T-helper 22 cell (primary cell): ENCODE measurements at places on chromosomes 2 and 18.

DNA sequence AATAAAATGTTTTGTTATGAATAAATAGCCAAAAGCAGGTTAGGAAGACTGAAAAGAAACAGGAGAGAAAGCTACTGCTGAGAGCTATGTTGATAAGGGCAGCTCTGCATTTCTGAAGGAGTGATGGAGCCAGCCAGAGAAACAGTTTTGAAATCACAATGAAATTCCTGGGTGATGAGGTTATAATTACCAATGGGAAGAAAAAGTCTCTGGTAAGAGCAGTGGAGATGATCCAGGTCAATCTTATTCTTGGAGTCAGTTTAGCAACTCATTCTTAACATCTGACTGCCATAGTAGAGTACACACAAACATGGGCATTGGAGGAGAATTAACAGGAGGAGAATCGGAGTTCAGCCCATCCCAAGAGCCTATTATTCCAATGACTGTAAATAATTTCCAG lies 2.4 kb downstream of the ALKAL2 start:
- no peak for DNase-seq

GRCh38 chr18:54004828-54005227 lies 219.6 kb downstream of the MBD2 start:
- DNase-seq, result no peak

DNA sequence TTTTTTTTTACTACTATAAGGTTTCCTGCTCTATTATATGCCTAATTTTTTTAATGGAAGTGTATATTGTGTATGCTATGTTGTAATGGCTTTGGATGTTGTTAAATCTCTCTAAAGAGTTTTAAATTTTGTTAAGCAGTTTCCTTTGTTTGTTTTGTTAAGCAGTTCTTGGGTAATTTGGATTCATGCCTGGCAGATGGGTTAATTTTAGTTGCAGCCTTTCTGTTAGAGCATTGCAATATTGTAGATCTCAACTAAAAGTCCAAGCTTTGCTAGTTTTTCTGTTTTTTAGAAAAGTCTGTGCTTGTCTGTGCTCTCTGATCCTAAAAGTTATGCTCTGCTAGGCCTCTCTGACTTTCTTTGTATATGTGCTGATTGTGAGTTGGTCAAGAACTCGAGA lies 1229.0 kb upstream of the NRXN1 start:
- DNase-seq, result no peak

- DNase-seq, result no peak
Observed at GRCh38 chr18:37672932-37673595, 107.5 kb upstream of the CELF4 start.

DNA sequence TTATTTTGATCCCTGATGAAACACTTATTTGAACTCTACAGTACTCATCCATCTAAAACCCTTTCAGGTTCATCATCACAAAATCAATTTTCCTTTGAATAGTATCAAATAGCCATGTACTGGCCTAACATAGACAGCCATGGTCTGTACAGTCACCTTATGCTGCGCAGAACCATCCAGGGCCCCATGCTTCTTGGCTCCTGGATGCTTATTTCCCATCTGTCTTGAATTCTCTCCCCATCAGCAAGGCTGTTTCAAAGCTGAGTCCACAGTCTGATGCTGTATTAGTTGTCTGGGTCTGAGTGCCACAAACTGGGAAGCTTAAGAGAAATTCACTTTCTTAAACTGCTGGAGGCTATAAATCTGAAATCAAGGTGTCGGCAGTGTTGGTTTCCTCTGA lies 290.2 kb downstream of the OSR1 start:
- no peak for DNase-seq

- DNase-seq, result no peak
Observed at GRCh38 chr2:232993231-232993821, 19.7 kb downstream of the NGEF start.

DNA sequence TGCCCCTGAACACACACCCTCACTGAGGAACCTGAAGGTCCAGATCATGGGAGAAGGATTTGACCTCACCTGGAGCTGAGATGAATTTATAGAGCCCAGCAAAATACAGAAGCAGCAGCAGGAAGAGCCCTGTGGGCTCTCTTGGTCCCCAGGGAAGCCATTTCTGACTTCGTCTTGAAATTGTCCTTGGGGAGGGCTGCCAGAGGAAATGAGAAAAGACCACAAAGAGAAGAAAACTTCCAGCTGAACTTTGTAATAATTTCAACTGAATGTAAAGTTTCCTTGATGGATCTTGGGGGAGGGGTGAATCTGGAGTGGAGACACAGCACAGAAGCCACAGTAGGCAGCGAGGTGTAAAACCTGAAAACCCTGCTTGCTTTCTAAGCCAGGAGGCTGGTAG lies 500.9 kb upstream of the NXPH2 start:
- DNase-seq, result no peak

- DNase-seq, result no peak
Observed at GRCh38 chr2:133109772-133110171, 439.8 kb upstream of the LYPD1 start.

GRCh38 chr2:43347746-43348145 lies 121.3 kb upstream of the ZFP36L2 start:
- DNase-seq, result no peak

- no peak for DNase-seq
Observed at GRCh38 chr2:74703373-74703772, 49.3 kb downstream of the SEMA4F start.

DNA sequence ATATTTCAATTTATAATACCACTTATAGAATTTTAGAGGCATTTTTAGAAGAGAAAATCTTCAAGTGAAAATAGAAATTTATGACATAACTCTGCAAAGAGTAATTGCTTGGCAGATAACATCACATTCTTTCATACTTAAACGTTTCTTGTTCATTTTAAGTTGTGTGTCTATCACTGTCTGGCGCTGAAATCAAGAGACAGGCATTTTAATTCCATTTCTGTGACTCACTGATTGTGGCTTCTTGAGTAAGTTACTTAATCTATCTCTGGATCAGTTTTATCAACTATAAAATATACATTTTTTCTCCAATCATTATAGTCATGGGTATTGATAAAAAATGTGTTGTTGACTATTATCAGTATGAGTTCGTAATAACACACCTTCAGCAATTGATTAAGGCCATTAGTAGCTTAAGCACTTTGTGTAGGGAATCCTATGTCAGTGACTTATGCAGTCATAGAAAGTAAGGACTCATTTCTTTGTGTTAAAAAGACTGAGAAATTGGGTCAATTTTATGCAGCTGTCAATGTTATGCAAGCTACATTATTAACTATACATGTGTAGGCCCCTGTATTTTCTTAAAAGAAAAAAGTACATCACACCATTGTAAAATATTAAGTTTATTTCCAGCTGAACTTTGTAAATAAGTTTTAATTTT lies 497.3 kb downstream of the CCDC85A start:
- no peak for DNase-seq

DNA sequence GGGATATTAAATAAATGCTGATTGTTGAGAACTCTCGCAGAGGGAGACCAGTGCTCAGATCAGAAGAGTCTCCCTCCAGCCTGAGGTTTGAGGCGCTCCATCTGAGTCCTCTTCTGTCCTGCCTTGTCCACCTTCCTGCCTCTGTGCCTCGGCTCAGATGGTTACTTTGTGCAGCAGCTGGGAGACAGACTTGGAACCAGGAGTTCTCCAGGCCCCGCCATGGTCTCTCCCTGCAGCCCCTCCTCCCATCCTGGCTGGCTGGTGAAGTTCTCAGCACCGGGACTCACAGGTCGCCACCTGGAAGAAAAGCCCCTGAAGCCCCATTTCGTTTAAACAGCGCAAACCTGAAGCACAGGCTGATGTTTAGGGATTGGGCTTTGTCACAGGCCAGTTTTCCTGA lies 60.6 kb downstream of the DDX1 start:
- no peak for DNase-seq

- DNase-seq, result no peak
Observed at GRCh38 chr2:158497486-158497885, 40.7 kb downstream of the PKP4 start.

GRCh38 chr18:47730795-47731194 lies 199.7 kb downstream of the SMAD2 start:
- DNase-seq, result no peak

DNA sequence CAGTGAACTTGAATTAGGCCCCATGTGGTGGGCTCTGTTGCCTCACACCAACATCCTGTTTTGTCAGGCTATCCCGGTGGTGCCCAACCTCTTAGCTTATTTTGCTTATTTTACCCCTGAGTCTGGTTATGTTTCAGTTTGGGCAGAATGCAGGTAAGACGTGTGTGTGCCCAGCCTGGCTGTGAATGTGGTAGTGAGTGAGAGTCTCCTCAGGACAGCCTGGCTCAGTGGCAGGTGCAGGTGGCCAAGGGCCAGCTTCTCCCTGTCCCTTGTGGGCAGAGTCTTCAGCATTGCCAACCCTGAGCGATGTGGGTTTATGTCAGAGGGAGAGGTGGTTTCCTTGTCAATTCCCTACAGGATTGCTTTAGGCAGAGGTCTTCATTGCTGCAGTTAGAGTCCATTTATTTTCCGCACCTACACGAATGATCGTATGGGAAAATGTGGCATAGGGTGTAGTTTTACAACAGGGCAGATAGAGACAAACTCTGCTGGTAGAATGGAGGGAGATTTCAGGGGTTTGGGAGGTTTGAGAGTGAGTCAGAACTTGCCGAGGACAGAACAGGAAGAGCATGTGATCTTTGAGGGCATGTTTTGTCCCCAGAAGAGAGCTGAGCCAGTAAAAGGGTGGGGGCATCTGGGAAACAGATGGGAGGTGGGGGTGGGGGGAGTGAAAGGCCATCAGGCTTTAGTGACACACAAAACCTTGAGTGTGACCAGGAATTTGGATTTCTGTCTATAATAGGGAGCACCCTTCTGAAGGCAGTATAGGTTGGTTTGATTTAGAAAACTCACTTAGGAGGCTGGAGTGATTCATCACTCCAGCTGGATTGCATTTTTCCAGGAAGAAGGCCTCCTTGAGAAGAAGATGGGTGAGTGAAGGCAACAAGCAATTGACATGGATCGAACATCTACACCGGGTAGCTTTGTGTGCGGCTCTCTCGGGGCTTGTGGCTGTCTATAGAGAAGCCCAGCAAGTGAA lies 156.2 kb upstream of the CELF4 start:
- DNase-seq, result no peak

GRCh38 chr2:7118606-7119131 lies 201.5 kb downstream of the RNF144A start:
- no peak for DNase-seq

DNA sequence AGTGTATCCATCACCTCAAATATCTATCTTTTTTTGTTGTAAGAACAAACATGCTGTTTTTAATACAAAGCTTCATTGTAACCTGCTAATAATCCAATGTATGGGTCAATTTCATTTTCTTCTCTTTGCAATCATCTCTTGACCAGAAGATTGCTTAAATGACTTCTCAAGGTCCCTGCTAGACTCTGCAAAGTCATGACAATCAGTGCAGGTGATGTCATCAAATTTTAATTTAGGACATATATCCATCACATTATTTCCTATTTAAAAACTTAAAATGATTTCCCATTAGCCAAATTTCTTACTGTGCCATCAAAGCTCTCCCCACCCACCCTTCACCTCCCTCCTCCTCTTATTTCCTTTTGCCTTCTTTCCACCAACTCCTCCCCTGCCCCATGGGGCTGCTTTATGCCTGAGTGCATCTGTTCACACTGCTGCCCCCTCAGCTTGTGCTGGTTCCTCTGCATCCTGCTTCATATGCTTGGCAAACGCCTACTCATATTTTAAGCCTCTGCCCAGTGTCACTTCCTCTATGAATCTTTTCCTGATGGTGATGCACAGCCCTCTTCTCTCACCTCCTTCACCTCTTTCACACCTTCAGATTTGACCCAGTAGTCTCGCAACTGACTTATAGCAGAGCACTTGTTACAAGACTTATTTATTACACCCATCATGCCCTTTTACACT lies 20.3 kb downstream of the PLEK start:
- DNase-seq, result no peak

DNA sequence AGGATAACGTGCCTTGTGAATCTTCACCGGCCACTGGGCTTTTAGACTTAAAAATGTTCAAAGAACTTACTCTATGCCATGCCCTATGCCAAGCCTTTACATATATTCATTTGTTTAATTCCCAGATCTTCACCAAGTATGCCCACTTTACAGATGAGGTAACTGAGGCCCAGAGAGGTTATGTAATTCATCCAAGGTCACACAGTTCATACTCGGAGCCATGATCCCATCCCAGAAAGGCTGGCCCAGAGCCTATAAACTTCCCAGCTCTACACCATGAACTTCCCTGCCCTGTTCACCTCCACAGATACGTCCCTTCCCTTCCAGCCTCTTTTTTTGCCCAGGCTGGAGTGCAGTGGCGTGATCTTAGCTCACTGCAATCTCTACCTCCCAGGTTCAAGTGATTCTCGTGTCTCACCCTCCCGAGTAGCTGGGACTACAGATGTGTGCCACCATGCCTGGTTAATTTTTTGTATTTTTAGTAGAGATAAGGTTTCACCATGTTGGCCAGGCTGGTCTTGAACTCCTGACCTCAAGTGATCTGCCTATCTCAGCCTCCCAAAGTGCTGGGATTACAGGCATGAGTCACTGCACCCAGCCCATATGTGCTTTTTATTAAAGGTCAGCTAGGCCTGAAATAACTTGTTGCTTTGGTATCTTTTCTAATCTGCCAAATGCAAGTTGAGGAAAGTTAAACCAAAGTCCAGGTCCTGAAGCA lies 44.1 kb downstream of the MTHFD2 start:
- DNase-seq, result no peak

DNA sequence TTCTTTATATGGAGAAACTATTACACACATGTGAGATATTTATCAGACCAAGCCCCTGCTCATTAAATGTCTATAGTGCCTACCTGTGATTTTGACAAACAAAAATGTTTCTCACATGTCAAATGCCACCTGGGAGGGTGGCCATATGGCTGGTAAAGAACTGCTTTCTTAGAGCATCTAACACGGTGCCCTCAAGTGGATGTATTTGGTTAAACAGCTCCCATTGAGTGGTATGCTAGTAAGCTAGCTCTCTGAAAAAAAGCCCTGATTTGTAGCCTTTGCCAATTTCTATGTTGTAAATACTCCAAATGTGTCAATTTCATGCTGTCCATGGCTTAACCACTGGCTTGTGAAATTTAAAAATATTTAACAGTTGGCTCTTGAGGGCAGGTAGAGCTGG lies 94.6 kb downstream of the PMAIP1 start:
- no peak for DNase-seq

GRCh38 chr2:100891906-100892642 lies 72.1 kb downstream of the NPAS2 start:
- no peak for DNase-seq

DNA sequence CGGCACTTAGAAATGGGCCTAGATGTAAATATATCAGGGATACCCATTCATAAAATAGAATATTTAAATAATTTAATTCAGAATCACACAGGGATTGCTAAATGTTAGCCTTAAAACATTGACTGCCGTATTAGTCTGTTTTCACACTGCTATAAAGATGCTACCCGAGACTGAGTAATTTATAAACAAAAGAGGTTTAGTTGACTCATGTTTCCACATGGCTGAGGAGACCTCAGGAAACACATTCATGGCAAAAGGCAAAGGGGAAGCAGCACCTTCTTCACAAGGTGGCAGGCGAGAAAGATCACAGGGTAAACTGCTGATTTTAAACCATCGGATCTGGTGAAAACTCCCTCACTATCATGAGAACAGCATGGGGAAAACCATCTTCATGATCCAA lies 223.6 kb upstream of the GULP1 start:
- no peak for DNase-seq
